IMR-90 (cell line): ENCODE measurements at places on chromosomes 13 and 19.

GRCh38 chr13:28559636-28560259 lies 64.8 kb upstream of the FLT1 start:
- DNase-seq = no peak

DNA sequence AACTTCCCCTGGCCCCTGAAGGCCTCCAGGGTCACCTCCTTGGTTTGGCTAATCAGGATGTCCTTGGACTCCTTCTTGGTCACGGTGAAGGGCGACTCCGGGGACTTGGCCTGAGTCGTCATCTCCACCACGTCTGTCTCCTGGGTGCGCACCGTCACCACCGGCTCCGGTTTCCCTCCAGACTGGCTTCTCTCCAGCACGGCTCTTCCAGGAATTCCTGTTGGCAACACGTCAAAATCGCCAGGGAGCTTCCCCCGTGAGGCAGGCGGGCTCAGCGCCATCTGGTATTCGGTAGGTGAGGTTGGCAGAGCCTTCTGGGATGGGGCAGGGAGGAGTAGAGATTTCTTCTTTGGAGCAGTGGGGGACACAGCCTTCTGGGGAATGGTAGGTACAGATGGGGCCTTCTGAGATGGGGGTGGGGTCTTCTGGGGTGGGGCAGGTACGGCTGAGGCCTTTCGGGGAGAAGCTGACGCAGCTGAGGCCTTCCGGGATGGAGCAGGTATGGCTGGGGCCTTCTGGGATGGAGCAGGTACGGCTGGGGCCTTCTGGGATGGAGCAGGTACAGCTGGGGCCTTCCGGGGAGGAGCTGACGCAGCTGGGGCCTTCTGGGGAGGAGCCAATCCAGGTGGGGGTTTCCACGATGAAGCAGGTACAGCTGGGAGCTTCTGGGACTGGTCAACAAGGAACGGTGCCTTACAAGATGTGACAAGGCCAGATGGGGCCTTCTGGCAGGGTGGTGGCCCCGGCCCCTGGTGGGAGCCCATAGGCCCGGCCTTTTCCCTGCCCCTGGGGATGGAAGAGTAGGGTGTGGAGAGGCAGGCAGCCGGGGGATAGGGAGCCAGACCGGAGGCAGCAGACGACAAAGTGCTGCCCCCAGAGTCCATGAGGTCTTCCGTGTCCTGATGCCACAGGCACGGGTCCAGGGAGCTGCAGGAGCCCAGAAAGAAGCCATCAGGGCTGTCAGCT lies 3.8 kb downstream of the GARIN5B start:
- DNase-seq = no peak

- DNase-seq = peak; percentile 37
Observed at GRCh38 chr13:75480671-75481175, 1.2 kb downstream of the TBC1D4 start.

DNA sequence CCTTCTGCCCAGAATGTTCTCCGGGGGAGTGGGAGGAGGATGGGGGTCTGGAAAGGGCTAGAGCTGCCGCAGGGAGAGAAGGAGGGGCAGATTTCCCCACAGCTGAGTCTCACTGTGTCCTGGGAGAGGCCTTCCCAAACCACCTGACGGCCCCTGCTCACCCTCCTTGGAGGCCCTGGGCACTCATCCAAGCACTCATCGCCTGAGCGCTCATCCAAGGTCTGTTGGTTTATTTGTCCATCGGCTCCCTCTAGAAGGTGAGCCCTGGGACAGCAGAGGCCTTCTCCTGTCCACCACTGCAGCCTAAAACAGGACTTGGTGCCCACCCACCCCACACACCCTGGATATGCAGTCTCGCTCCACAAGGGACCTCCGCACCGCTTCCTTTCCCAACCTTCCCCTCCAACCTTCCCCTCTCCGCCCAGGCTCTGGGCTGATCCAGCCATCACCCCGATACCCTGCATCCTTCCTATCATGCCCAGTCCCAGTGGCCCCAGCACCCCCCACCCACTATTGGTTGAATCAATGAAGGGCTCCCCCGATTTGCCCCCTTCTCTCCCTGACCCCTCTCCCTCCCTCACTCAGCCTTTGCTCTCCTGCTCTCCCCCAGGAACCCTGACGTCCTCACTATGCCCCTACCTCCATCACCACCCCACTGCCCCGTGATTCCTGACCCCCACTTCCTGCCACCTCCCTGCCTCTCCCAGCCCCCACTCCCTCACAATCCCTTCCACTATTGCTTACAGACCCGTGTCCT lies 1.7 kb downstream of the UBXN6 start:
- DNase-seq = peak; percentile 84

DNA sequence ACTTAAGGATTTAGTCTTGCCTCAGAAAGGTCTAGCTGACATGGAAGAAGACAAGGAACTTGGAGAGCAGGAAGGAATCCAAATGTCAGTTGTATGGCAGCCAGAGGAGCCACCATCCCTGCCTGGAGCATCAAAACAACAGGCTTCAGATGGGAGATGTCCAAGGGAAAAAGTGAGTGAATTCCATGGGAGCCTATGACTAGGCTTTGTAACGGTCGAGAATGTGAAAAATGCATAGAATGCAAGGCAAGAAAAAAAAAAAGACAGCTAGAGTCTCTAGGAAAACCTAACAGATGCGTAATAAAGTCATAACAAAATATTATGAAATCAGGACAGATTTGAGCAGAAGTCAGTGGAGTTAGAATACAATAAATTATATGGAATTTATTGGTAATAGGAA lies 183.7 kb upstream of the LSM14A start:
- DNase-seq = peak; percentile 1

- no peak for DNase-seq
Observed at GRCh38 chr13:96781141-96781540, 213.1 kb downstream of the OXGR1 start.
